ENCODE measurements at places on chromosomes 16 and 17.

- no peak for DNase-seq
These were observed 37.7 kb downstream of the DUSP14 start for GRCh38 chr17:37527249-37527851.

GRCh38 chr16:77223184-77223583 lies 24.0 kb downstream of the SYCE1L start:
- no peak for DNase-seq

DNA sequence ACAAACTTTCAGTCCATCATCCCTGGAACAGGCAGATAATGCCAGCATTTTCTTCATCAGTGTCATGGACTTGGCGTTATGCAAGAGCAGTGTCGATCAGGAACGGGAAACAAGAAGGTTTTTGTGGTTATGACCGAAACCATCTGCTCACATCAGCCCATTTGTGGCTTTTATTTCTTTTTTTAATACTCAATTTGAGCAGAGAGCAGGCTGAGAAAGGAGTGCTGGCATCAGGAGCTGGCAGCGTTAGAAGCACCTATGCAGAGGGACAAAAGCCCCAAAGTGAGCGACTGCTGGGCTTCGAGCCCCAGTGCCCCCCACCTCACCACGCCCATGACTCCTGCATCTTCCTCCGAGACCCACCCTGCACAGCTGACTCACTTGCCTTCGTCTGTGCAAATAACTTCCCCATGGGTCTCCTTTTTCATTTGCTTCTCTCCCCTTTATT lies 16.2 kb upstream of the CD300E start:
- no peak for DNase-seq

DNA sequence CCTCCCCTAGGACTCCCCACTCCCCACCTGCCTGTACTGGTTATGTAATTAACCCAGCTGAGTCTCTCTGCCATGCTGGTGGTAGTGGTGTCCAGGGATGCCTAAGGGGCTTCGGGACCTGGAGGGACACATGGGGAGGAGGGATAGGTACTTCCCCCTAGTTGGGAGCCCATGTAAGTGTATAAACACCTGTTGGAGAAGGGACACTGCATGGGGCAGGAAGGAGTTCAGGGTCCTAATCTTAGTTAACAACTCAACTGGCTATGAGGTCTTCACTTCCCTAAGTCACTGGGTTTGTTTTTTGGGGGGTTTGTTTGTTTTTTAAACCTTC lies 1.3 kb downstream of the RASL10B start:
- DNase-seq, result no peak

DNA sequence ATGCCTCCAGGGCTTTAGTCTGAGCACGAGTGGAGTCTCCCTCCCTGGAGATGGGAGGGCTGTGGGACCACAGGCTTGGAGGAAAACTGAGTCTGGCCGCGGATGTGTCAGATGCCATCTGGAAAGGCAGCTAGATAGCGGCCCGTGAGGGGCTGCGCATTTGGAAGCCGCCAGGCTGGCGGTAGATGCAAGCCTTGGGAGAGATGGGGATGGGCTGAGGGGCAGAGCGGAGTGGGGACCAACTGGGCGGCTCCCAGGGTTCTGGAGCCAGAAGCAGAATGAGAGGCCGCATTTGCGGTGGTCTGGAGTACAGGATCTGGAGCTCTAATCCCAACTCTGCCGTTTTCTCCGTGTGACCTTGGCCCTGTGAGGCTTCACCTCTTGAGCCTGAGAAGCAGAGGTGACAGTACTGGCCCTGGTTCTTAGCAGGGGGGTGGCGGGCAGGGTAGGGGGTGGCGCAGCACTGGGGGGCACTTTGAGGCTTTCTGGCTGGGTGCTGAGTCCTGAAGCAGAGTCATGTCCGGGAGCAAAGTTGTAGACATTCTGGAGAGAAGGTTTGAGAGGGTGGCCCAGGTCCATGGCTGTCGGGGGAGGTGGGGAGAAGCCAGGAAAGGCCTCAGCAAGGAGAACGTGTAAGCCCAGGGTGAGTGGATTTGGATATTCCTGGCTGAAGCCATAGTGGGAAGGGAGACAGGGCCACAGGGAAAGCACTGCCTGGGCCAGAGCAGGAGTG lies 6.7 kb downstream of the INO80E start:
- no peak for DNase-seq

- DNase-seq, result no peak
These were observed 110.8 kb downstream of the C16orf78 start for GRCh38 chr16:49484451-49484849.

GRCh38 chr17:57315061-57316015 lies 59.0 kb downstream of the MSI2 start:
- DNase-seq, result no peak

GRCh38 chr17:64658931-64659330 lies 3.2 kb downstream of the SMURF2 start:
- DNase-seq, result no peak

GRCh38 chr17:50472286-50472685 lies 3.6 kb upstream of the CHAD start:
- DNase-seq, result no peak

DNA sequence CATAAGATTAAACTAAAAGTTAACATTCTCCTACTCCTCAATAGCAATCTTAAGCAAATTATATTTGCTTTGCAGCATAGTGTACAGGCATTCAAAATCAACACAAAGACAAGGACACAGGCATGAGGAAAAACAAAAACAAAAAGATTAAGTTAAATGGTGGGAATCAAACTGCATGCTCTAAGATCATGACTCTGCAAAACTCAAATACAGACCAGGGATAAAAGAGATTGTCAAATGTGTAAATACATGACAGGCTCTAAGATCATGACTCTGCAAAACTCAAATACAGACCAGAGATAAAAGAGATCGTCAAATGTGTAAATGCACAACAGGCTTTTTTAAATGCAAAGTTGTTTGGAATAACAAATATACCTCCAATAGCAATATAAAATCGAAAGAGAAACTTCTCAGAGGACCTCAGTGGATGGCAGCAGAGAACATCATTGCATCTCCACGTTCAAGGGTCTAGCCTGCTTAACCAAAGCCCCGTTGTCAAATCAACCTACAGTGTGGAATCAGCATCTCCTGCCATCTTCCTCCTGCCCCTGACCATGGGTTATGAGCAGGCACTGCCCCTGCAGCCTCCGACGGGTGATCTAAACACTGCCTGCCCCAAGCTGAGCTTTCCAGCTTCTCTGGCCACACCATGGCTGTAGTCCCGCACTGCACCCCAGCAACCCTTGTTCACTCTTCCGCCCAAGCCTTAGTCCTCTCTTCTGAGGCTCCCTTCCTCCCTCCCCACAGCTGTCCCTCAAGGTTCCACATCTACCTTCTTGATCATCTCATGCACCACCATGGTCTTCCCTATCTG lies 446.1 kb downstream of the SOX9 start:
- DNase-seq, result no peak

- DNase-seq, result no peak
These were observed 56.4 kb upstream of the IRX3 start for GRCh38 chr16:54342966-54343365.

- DNase-seq, result no peak
These were observed 644 bp downstream of the SEC14L5 start for GRCh38 chr16:4958510-4959438.

DNA sequence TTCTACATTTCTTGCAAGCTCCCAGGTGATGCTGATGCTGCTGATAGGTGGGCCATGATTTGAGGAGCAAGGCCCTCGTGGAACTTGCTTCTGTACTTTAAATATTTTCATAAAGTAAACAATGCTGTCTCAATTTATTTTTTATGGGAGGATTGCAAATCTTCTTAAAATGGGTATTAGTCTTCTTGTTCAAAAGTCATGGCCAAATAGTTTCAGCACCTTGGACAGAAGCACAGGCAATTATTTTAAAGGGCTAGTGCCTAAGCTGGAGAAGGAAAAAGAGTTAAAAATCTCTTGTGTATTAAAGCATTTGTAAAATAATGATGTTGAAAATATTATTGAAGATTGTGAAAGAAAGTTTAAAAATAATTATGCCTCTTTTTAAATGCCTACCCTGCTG lies 50.5 kb downstream of the GPR139 start:
- DNase-seq, result no peak

- no peak for DNase-seq
These were observed 20.8 kb downstream of the CIAPIN1 start for GRCh38 chr16:57426356-57426755.

DNA sequence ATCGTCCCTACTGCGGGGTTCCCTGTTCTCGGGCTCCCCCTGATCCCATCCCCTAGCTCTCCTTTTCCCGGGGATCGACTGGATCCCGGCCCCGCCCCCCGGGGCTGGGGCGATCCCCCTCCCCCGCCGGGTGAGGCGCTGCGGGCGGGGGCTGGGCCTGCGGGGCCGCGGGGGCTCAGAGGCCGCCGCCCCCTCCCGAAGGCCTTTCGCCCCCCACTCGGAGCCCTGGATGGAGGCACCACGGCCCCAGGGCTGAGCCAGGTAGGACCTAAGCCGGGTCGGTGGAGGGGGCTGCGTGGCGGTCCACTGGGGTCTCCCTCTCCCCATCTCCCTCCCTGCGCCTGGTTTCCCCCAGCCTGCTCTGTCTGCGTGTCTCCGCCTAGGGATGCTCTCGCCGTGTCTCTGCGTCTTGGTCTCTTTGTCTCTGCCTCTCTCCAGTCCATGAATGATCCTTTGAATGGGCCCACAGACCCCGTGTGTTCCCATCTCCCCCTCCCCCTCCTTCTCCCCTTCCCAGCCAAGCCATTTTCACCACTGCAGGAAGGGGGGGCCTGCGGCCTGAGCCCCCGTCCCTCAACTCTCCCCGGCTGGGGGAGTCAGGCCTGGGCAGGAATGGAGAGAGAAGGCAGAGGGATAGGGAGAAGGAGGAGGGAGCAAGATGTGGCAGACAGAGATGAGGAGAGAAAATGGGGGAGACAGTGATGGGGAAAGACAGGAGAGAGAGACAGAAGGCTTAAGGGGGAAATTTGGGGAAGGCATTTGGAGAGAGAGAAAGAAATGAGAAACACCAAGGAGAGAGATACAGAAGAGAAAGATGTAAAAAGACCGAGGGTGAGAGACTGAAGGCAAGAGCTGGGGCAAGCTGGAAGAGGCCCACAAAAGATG lies 1.7 kb upstream of the TMEM256 start:
- DNase-seq, result no peak

DNA sequence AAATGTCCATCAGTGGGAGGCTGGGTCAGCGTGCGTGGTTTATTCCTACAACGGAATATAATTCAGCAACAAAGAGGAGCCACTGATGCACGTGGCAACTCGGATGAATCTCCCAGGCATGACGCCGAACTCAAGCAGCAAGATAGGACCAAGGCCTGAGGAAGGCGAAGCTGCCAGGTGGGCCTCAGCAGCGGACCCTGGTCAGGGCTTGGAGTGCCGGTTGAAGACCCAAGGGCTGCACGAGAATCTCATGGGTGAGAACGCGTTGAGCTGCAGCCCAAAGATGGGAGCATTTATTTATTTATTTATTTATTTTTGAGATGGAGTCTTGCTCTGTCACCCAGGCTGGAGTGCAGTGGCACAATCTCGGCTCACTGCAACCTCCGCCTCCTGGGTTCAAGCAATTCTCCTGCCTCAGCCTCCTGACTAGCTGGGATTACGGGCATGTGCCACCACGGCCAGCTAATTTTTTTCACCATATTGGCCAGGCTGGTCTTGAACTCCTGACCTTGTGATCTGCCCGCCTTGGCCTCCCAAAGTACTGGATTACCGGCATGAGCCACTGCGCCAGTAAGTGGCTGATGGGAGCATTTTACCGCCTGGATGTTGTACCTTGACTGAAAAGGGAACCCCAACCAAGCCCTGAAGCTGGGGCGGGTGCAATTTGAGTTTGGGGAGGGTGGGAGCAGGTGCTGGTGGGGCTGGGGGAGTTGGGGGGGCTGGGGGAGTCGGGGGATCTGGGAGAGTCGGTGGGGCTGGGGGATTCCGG lies 18.1 kb upstream of the BAHCC1 start:
- no peak for DNase-seq

- no peak for DNase-seq
These were observed 1.5 kb downstream of the IRX5 start for GRCh38 chr16:54932021-54932660.

GRCh38 chr16:10694306-10694705 lies 424 bp downstream of the TEKT5 start:
- DNase-seq, result no peak

DNA sequence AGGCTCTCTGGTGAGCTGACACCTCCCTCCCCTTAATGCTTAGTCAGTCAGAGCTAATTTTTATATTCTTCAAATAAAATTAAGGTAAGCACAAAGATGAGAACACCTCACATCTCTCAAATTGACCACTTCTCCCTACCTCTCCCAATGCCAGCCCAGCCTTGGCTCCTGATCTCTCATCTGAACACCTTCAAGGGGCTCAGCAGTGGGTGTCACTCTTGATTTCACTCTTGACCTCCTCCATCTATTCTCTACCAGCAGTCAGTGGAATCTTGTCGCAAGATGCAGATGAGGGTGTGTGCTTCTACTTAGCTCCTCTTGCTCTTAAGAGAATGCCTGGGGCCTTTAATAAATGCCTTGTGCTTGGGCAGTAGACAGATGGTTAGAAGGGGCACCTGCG lies 309.0 kb upstream of the IRX3 start:
- DNase-seq, result no peak

- no peak for DNase-seq
These were observed 506.9 kb downstream of the RBFOX1 start for GRCh38 chr16:7839568-7839967.

- DNase-seq, result no peak
These were observed 123.0 kb upstream of the CACNG5 start for GRCh38 chr17:66711881-66712321.

GRCh38 chr16:58271589-58271988 lies 23.2 kb downstream of the PRSS54 start:
- DNase-seq, result no peak

- no peak for DNase-seq
These were observed at the start of gene USP43 for GRCh38 chr17:9644910-9645751. USP43 (plus strand) TSS chr17:9645517; CDS start chr17:9645633, 116 bp downstream.

DNA sequence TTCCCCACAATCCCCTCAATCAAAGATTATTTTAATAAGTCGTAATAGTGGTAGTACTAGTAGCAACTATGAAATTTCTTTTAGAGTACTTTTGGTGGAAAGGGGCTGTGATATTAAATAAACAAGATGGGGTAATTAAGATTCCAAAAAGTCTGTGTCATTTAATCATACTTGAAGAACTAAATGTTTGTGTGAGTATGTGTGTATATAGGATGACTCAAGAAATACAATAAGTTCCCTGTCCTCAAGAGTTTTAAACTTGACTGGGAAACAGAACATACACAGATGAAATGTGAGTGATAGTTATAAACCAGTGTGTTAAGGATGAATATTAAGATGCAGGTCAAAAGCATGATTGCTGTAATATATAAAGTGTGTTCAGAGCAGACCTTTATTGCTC lies 2.3 kb downstream of the ALDH3A2 start:
- no peak for DNase-seq

DNA sequence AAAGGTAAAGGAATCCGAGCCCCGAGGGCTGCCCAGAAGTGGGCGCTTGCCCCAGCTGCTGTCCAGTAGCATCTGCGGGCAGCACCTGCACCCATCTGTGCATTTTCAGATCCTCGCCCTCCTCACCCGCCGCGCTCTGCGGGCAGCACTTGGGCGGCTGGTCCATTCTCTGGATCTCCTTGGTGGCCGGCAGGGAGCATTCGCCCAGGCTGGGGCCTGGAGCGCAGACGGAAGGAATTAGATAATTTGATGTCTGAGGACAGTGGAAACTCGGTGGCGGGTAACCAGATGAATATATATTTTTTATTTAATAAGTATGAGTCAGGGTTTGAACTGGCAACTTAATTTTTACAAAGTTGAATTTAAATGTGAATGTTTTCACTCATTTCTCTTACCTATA lies 88.5 kb downstream of the NPIPB11 start:
- no peak for DNase-seq

All from T follicular helper cell (primary cell).